Right hindlimb (tissue), 1 donor: ENCODE measurements at places on chromosomes 16 and 17.

GRCh38 chr17:47470836-47471235 is 60.1 kb upstream of the NPEPPS start:
- DNase-seq, result no peak

GRCh38 chr16:57540906-57541753 is 1.3 kb upstream of the ADGRG5 start:
- no peak for DNase-seq

GRCh38 chr17:77140878-77141767 is at the start of gene SEC14L1:
TSS of gene SEC14L1 (plus strand) at chr17:77140969. CDS start at chr17:77143597, 2,628 bp downstream.
- DNase-seq, result peak; percentile 65

DNA sequence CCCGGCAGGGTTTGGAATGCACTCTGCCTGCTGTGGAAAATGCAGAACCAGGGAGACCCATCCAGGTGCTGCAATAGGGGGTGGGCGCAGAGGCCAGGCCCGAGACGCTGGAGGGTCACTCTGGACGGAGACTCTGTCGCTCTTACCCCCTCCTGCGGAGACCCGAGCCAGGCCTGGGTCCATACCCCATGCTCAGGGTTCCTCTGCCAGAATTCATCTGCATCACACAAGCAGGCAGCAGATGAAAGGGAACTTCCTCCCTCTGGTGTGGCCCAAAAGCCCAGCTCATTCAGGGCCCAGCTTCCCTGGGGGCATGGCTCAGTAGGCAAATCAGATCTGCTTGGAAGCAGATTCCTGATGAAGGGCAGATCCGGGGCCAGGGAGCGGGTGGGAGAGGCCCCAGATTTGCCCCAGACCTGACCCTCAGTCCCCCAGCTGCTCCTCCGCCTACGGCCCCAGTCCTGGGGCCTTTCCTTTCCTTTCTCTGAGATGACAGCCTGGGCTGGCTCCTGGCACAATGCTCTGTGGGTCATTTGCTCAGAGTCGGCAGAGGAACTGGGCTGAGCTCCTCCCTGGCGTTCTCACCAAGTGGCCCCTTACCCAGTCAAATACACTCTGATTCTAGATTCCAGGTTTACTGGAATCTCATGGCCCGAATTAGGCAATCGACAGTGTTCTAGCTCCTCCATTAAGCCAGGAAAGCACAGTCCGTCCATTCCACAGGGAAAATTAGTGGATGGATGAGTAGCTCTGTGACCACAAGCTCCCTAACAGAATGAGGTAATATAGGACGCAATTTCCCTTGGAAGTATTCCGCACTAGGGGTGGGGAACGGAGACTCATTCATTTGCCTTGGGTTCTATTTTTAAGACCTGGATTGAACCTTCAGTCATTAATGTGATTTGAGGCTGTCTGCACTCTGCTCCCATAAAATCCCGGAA is 19.1 kb upstream of the RASD1 start:
- DNase-seq, result peak; percentile 58

DNA sequence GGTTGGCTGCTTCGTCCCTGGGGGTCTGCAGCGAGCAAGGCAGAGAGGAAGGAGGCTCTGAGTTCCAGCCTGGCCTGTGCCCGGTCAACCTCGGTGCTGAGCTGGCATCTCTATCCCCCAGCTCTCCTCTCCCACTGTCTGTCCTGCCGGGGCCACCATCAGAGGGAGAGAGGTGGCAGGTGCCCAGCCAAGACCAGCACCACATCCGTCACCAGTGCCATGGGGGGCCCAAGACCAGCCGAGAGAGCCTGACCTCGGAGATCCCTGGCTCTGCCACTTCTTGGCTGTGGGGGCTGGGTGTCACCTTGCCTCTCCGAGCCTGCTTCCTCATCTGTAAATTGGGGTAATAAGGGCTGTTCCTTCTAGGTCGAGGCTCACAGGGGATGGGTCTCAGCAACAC is 560 bp upstream of the P2RX1 start:
- DNase-seq, result no peak

DNA sequence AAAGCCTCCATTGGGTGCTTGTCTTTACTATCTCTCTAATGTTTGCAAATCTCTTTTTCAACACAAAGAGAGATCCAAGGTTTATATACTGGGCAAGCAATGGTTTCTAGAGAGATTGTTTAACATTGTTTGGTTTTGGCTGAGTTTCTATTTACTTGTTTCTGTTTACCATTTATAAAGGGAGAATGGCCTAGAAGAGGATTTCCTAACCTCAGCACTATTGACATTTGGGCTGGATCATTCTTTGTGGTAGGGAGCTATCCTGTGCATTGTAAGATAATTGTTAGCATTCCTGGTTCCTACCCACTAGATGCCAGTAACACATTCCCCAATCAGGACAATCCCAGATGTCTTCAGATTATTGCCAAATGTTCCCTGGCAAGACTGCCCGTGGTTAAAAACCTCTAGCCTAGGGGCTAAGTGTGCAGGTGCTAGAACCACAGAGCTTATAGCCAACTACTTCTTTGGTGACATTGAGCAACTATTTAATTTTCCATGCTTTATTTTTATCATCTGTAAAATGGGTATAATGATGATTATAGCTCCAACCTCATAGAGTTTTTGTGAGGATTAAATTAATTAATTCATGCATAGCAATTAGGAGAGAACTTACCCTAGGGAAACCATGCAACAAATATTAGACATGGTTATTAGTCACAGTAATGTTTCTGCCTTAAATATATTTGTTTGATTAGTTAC is 413.9 kb upstream of the MAF start:
- no peak for DNase-seq

DNA sequence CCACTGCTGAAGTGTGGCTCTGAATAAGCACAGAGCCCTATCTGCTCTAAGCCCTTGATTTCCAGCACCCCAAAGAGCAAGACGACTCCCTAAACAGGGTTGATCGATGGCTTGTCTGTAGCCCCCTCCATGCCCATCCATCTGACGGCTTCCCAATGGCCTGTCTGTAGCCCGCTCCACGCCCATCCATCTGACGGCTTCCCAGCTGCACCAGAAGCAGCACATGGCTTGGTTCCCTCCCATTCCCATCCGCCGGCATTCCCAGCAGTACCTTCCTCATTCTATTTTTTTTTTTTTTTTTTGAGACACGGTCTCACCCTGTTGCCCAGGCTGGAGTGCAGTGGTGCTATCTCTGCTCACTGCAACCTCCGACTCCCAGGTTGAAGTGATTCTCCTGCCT is 64.5 kb downstream of the RBFOX3 start:
- no peak for DNase-seq

DNA sequence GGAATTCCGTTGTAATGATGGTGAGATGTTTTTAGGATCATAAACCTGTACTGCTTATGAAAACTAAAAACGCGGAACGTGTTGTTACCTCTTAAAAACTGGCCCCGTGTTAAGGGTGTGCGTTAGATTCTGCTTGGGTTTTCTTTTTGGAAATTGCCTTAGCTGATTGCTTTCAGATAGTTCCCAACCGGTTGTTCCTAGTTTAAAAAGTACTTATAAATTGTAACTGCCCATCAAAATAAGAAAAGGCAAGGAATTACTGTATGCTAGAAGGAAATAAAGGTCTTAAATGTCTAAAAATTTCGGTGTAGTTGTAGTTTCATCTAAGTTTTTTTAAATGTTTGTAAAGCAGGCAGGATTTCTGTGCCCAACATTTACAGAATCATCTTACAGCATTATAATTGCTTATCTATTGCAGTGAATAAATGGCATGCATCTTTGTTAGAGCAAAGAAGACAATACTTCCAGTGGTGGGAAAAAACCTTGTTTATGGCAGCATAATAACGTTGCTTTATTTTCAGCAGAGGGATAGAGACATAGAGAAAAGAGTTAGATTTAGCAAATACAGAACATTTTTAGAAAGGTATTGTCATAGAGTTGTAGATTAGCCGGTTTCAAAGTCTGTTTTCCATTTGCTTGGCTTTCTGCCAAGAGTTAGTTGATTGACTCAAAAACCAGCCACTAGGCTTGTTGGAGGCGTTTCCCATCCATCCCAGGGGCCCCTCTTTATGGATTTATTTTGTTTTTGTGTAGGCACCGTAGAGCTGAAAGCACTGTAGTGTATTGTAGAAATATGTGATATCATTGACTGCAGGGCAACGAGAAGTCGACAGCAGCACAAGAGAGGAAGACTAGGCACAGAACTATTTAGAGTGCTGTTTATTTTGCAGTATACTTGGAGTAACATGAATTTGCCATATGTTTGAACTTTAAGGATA is 1.7 kb downstream of the PPM1D start:
- peak; percentile 76 for DNase-seq

DNA sequence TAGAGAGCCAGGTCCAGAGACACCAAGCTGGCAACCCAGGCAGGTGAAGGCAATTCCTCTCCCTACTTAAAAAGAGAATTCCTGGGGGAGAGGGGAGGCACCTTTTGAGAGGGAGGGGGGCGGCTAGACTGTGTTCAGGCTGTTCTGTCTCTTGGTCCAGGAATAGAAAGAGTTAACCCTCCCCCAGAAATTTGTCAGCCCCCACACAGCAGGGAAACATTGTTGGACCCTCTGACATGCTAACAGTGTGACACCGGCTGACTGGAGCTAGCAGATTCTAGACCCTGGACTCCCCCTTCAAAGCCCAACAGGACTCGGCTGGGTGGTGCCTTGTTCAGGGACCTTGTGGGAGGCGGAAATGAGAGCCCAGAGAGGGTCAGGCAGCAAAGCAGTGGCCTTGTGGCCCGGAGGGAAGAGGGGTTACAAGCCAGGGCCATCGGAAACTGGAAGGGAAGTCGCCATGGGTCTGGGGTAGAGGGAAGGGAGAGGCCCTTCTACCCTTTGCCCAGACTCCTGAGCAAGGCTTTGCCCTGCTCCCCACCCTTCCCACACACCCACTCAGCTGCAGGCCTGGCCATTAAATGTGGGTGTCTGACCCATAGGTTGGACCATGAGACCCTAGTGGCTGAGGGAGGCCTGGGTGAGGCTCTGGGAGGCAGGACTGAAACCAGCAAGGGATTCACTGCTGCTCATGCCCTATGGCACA is 44.6 kb downstream of the RAI1 start:
- no peak for DNase-seq

- DNase-seq, result no peak
Observed at GRCh38 chr16:73710526-73710925, 586.1 kb upstream of the PSMD7 start.

DNA sequence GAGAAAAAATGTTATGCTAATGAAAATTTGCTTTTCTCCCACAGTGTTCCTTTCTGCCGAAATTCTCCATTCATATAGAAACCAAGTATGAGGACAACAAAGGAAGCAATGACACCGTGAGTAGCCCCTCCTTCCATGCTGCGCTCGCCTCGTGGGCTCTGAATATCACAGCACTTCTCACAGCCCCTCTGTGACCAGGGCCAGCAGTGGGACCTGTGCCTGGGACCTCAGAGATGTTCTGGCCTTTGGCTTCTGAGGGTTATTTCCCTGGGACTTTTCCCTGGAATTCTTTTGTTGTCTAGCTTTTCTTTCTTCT is 139.6 kb upstream of the NOL11 start:
- no peak for DNase-seq

DNA sequence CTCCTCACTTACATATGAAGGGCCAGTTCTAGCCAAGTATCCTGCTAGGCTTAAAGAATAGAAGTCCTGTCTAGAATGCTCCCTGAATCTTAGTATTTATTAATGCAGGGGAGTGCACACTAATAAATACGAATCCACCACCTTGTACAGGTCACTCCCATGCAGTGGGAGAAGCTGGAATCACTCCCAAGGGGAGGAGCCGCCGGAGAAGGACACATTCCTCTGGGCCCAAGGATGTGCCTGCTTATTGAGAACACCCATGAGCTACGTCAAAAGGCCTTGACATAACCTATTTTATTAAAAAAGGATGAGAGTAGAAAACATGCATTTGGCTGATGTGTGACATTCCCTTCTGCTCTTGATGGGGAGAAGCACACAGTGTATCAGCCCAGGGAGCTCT is 223.5 kb downstream of the SPECC1 start:
- no peak for DNase-seq

DNA sequence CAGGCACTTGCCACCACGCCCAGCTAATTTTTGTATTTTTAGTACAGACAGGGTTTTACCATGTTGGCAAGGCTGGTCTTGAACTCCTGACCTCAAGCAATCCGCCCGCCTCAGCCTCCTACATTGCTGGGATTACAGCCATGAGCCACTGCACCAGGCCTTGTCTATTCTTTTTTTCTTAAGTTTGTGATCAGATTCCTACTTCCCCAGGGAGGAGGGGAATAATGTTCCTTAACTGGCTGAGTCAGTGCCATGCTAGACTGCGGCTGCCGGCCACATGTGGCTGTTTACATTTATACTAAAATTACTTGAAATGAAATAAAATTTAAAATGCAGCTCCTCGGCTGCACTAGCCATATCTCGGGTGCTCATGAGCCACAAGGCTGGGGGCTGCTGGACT is 27.8 kb upstream of the USP36 start:
- DNase-seq, result no peak

DNA sequence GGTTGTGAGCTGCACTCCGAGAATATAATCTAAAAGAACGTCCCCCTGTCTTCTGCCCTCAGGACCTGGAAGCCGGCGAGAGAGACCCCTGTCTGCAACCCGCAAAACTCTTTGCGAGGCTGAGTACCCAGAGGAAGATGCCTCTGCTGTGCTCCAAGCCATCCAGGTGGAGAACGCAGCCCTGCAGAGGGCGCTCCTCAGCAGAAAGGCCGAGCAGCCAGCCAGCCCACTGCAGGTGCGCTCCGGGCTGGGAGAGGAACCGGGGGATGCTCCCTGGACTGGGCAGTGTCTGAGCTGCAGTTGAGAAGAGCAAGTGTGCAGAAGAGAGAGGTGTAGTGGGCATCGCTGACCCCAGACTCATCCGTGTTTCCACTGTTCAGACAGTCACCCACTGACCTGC is 148.3 kb downstream of the KATNIP start:
- DNase-seq, result no peak

DNA sequence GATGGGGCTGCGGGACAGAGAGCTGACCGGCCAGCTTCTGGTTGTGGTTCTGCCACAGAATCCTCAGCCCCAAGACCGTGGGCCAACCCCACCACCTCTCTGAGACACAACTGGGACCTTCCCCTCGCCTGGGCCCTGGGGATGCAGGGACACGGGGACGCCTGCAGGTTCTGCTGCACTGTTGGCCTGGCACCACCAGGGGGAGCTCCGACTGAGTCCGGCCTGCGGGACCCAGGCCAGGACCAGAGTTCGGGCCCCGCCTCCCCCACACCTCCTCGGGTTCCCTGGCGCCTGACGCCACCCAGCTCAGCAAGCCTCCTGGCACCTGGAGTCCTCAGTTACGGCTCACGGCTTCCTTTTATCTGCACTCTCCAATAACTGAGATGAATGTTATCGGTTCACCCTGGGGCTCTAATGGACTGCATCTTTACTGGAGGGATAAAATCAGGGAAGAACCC is 27.3 kb downstream of the TBC1D16 start:
- peak; percentile 76 for DNase-seq
